ENCODE measurements at places on chromosomes 4 and X.

DNA sequence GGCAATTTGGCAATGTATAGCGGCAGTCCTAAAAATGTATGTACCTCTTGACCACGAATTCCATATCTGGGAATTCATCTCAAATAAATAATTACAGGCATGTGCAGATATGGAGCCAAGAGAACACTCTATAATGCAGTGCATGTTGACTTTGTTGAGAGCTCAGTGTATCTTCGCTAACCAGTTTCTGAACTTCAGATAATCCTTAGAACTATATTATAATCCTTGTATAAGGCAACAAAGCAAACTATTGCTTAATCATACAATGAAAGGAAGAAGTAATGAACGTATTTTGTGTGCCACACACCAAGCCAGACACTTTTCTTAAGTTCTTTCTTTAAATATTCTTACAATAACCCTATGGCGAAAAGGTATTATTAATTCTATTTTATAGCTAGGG is 168.5 kb downstream of the SMIM20 start:
- DNase-seq = no peak

DNA sequence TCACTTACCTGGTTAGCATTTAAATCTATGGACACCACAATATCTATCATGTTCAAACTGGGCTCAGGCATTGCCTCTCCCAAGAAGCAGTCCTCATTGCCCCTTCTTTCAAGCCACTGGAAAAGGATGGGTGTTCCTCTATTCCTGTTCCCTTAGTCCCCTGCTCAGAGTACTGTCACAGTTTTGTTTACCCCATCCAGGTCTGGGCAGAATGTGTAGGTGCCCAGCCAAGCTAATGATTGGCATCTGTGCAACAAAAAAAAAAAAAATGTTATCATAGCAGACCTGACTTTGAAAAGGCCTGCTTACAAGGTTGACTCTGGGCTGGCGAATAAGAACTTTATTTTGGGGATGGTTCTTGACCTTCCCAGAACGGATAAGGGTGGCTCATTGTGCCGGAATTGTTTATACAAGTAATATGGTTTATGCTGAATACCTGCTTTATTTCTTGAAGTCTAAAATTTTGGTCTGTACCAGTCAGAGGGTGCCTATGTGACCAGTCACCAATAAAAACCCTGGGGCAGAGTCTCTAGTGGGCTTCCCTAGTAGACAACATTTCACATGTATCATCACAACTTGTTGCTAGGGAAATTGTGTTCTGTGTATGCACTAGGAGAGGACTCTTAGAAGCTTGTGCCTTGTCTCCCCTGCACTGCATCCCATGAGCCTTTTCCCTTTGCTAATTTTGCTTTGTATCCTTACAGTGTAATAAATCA is 47.9 kb downstream of the JADE3 start:
- DNase-seq = no peak

GRCh38 chrX:108947205-108947604 is 210.8 kb upstream of the IRS4 start:
- DNase-seq = no peak

GRCh38 chrX:69286565-69286906 is 121.3 kb upstream of the PJA1 start:
- no peak for DNase-seq

All from iris pigment epithelial cell (primary cell).